ENCODE measurements at places on chromosomes 6 and 20.
A peak's percentile ranks its signal among the peaks of the same experiment; 100 is the strongest.

DNA sequence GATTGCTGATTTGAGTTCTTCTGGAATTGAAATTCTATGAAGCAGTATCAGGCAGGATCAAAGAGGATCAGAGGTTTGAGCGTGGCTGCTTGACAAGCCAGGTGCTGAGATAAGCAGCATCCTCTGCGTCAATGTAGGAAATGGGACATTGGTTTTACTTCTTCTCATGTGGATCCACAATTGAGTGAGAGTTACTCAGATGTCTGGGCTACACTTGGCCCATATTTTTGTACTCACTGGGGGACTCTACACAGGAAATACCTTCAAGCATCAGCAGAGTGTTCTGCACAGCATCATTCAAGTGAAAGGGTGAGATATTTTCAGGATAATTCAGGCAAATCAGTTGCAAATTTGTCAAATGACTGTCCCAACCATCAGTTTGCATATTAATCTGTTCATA, 613.9 kb upstream of the ARID1B start:
- no peak for DNase-seq

DNA sequence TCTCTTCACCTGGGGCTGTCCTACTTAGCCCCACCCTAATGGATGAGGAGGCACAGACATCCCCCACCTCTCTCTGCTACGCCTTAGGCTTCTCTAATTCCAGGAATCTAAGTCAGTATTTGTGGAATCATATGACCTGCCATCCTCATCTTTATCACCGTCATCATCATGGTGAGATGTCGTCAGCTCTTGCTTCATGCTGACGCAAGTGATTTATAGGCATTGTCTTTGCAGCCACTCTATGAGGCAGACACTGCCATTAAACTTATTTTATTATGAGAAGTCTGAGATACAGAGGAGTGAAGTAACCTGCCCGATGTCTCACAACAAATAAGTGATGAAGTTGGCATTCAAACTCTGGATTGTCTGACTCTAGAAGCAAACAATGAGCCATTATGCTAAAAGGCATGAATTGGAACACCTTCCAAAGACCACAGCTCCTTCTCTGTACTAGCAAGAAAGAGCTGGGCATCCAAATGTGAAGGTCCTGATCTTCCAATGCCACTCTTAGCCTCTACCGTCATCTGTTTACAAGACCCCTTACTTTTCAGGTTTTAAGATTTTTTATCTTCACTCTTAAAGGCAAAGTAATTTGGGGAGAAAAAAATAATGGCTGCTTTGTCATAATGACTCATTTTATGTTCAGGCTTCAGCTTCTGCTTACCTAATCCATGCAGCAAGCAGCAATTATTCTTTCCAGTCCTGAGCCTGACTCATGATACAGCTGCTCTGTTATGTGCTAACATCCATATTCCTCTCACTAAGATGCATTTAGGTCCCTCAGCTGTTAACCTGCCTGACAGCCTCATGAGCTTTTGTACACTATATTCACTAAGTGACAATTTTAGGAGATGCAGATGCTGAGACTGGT, 113.7 kb upstream of the BCLAF1 start:
- DNase-seq: peak; percentile 38

DNA sequence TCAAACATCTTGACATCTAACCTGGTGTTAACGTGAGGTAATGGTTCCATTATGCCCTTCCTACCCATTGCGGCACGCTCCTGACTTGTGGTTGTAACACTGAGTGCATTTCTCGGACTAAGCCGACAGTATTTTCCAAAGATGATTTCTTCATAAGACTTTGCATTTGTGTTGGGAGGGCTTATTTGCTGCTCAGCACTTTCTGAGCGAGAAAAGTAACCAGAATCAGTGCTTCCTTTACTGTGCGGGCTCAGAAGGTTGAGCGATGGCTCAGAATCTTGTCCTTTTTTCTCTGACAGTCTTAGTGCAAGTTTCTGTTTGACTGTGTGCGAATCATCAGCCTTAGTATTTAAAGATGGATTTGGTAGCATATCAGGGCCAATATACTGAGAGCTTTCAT, 171.7 kb downstream of the HIVEP2 start:
- no peak for DNase-seq

- no peak for DNase-seq
These were observed at the start of gene ANGPT4 for GRCh38 chr20:916125-916799. TSS of gene ANGPT4 (minus strand) at chr20:916334. CDS start at chr20:916214, 120 bp downstream.

- no peak for DNase-seq
These were observed 113.1 kb downstream of the SOBP start for GRCh38 chr6:107603006-107603370.

GRCh38 chr6:140070846-140071473, 696.5 kb upstream of the CITED2 start:
- no peak for DNase-seq

DNA sequence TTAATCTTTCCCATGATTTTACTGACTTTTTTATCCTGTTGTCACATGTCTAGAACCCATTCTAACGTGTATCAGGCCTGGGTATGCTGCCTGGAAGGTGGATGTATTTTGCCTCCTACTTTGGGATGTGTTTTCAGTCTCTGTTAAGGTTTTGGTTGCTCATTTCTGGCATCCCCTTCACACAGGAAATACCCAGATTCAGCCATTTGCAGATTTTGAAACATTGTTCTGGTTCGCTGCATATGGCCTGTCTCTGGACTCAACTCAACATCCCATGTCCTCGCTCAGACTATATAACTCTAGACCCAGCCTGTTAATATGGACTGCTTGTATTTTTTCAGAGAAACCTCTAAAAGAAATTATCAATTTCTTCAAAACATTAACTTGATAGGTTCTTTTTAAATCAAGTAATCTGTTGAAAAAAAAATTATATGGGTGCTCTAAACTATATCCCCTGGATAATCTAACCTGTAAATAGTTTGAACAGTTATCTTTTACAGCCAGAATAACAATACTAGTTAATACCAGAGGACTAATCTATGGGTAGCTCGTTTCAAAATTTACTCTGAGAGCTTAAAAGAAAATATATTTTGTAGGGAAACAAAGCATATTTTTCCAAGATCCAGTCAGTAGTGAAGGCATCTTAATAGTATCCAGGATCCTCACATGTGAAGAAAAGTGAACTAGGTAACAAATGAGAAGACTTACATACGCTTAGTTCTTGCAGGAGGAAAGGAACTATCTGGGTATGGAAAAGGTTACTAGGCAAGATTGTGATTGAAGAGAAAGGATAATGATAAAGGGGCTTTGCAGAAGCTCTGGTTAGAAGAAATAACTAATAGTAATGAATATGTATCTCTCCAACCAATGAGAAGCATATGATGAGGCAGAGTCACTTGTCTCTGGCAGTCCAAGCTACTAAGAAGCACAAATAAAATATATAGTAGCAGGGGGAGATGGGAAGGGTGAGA, 23.4 kb upstream of the HLA-DQB1 start:
- DNase-seq: peak; percentile 49

GRCh38 chr20:4109307-4109940, 94.1 kb upstream of the RNF24 start:
- DNase-seq: no peak

DNA sequence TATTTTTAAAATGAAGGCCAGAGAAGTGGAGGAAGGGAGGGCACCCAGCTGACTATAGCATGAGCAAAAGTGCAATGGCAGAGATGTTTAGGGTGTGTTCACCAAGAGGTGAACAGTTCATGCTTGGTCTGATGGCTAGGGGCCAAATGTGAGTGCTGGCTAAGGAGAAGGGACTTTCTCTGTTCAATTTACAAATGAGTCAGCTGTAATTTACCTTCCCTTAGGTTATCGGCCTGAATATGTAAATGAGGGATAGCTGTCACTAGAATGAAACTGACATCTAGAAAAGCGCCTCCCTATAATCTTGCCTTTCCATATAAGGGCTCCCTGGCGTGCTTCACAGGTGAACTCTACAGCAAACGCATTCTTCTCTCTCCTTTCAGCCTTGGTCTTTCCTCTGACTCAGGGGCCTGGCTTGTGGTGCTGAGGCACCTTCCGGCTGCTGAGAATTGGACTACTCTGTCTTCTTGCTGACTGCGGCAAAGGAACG, 114.7 kb upstream of the BACH2 start:
- no peak for DNase-seq

GRCh38 chr6:136736281-136736960, 55.9 kb downstream of the MAP3K5 start:
- DNase-seq: no peak

DNA sequence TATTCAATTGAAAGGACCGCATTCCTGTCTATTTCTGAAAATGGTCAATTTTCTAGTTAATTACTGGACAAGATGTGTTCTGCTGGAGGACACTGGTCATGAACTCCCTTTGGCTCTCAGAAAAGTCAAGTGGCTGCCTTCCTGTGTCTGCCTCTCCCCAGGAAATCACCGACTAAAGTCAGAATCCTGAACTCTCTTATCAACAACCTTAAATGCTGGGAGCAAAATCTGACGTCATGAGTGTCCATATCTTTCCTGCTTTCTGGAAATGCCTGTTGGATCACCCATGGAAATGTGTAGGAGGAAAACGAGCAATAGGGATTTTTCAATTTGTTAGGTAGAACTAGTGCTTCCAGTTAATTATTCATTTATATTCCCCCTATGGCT, 53.5 kb upstream of the PLCB1 start:
- no peak for DNase-seq
